ENCODE measurements at places on chromosomes 5 and 9. TPM values are rescaled to one million over a fixed set of nuclear protein-coding genes. Genes with fewer than 3 reads are reported as not detected.

Gene ZFP2
- 5.8 TPM for total RNA-seq

Gene RARS1
- 230 TPM for total RNA-seq

DNA sequence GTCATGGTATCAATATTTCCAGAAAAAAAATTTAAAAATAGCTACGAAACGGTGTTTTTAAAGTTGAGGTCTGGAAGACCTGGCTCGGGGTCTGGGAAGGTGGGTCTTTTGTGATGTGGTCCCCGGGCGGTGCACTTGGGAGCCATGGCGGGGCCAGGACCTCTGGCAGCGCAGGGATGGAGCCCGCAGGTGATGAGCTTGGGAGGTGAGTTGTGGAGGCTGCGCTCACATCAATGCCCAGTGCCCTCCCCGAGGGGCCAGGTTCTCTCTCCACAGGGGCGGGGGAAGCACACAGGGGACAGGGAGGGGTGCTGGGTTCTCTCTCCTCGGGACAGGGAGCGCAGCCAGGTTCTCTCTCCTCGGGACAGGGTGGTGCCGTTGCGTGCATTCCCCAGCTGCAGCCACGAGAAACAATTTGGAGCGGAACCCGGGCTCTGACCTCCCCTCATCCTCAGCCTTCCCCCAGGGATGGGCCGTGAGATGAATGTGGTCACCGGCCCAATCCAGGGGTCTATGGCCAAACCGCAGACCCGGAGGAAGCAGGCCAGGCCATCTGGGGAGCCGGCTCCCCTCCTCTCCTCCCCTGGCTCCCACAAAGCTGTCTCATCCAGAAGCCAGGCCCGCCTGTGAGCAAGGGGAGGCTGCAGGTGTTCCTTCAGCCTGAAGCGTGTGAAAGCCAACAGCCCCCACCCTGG, 25.8 kb downstream of the DBH start:
- DNase-seq: no peak

- DNase-seq: no peak
Measured at GRCh38 chr5:124121198-124121597, 609.2 kb downstream of the CSNK1G3 start.

- DNase-seq: no peak
Measured at GRCh38 chr9:117434566-117434965, 19.7 kb upstream of the ASTN2 start.

DNA sequence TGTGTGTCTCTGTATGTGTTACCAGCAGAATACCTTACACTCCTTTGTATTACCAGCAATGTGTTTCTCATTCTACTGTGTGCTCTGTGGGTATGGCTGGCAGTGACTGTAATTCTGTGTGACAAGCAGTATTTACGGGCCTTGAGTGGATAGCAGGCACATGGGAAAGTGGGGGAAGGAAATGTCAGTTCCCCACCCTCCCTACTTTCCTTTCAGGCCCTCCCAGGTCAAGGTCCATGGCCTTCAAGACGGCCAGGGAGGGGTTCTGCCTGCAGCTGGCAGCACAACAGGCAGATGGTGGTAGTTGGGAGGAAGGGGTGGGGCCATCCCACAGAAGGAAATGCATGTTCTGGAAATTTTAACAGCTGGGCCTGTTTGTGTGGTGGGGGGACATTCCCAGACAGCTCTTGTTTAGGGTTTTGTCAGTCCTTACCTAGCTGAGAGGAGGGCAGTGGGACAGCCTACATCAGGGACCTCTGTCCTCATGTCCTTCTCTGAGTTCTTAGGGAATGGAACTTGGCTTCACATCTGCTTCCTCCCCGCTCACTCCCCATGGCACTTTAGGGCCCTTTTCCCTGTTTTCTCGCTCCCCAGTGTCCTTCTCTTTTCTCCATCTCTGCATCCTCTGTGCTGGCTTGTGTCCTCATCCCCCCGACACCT, 14.6 kb upstream of the TNIP1 start:
- DNase-seq: no peak

DNA sequence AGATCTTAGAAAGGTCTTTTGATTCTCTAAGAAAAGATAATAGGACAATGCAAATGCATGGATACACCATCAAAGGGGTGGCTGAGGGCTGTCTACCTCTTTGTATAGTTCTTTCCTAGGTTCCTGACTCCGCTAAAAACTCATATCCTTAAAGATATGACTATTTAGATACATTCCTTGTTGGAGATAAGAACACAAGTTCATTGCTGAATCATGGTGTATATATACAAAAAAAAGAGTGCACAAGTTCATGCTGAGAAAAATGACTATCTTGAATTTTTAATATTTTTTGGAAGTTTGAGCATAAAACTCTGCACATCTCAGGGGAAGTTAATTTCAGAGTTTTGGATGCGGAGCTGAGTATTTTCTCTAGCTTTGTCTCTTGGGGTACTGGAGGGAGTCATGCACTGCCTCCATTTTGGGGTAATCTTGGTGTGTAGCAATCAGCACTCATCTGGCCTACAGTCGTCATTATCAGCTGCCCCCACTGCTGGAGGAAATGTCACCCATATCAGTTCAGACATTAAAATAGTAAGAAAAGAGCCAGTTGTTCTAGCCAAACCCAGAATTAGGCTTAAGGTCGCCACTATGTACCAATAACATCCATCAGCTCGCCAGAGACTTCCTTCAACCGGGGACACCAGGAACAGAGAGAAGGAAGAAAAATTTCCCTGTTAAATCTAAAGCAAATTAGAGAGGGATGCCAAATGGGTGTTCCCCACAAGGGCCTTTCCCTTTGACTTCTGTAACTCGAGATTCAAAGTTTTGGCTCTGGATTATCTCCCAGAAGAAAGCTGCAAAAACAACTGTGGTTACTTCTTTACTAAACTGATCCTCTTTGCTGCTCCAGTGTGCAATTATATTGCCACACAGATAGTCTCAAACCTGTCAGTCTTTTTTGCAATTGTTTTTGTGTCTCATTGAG, 49.0 kb downstream of the PTTG1 start:
- DNase-seq: no peak

DNA sequence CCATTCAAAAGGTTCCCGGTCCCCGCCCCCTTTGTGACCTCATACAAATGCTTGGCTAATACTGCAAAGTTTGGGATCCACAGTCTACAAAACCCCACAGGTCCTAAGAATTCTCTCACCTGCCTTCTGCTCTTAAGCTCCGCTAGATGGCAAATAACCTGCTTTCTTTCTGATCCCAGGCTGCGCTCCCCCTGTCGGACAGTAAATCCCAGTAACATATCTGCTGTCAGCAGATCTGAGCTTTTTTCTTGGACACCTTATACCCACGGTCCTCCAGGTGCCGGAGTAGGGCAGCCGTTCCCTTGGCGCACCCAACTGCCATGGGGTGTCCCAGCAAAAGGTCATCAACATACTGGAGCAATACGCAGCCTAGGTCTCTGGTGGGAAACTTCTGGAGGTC, 39.0 kb upstream of the PPP1R26 start:
- no peak for DNase-seq

GRCh38 chr5:168093200-168093910, 198.1 kb upstream of the WWC1 start:
- DNase-seq: no peak

GRCh38 chr9:31733166-31733565, 651.3 kb upstream of the ACO1 start:
- no peak for DNase-seq

- DNase-seq: no peak
Measured at GRCh38 chr5:29005386-29005785, 1967.0 kb upstream of the CDH9 start.
